ENCODE measurements at places on chromosomes 7 and 10. TPM values are rescaled to one million over a fixed set of nuclear protein-coding genes. Genes with fewer than 3 reads are reported as not detected.

- no peak for DNase-seq
Observed at GRCh38 chr10:92200564-92200963, 90.3 kb downstream of the CPEB3 start.

DNA sequence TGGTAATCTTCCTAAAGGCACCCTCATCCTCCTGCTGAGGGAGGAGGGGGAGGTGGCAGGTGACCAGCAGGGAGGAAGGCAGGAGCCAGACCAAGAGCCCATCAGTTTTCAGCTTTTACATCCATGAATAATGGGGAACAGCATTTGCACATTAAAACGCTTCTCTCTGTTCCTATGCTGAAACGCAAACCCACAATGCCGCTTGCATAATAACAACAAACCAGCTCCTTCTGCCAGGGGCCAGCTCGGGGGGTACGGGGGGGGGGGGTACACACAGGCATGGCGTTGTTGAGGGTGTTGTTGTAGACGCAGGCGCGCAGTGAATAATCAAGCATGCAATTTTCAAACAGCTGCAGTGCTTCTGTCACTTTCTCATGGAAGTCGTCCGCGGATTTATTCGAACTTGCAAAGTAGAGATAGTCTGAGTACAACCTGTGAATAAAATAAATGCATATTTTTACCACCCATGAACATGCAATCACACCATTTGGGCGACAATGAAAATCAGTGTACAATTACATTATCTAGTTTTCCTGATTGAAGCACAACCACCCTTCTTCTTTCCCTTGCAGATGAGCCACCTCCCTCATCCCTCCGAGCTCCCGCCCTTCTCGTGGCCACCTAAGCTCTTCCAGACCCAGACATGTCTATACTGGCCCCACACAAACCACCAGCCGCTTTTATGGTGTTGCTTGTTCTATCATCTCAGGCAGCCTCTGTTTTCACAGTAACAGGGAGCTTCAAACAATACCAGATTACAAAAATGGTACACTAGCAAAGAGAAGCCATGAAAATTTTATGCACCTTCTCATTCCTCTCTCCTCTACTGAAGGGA lies 72.2 kb downstream of the CHST15 start:
- DNase-seq: no peak

DNA sequence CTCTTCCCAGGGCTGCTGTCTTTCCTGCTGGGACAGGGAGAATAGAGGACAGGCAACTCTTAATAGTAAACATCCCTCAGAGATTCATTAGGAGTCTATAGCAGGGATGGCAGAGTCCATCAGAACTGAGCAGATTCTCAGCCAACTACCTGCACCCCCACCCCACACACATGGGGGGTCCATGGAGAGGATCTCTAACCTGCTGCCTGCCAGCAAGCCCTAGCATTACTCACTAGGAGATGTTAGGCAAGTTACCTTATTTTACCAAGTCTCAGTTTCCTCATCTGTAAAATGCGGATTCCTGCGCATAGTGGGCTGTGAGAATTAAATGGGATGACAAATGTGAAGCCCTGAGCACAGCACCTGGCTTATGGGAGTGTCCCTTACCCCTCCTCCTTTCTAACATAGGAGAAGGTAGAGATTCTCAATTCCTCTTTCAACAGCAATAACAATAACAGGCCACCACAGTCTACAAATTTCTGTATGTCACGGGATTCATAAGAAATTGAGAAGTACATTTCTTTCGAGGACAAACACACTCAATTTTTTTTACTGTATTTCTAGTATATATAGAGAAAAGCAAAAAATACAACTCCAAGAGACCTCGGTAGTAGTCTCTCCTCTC lies 23.8 kb upstream of the WDR11 start:
- DNase-seq: no peak

Gene HSPA12A
- 1.3 TPM for total RNA-seq

Gene GSTO2
- 1.0 TPM for total RNA-seq

Gene FOXP2
- total RNA-seq: 4.0 TPM
